Suprapubic skin (tissue), 4 donors: ENCODE measurements at places on chromosomes 1 and 21.

GRCh38 chr1:87200875-87201638 lies 127.6 kb upstream of the LMO4 start:
- H3K4me3 ChIP-seq = no peak overlapping the region
- H3K36me3 ChIP-seq = no peaks in the 10 kb centered on the region
- H3K27me3 ChIP-seq = peaks cover 5% of the 10 kb centered on the region
- no peak overlapping the region for H3K27ac ChIP-seq
- no peaks in the 10 kb centered on the region for H3K4me1 ChIP-seq

DNA sequence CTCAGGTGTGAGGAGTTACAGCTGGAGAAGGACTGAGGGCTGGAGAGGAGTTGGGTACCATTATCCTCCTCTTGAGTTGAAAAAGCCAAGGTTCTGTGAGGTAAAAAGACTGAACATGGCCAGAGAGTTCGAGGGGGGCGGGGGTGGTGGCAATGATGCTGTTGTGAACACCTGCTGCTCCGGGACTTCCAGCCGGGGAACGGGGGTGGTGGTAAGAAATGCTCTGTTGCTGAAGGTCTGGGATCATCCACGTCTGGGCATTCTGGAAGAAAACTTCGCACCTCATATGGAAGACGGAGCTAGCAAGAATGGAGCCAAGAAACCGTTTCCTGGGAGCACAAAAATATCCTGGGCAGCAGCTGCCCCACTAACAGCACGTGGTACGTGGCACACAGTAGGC lies 20.1 kb upstream of the ALPL start:
- H3K27ac ChIP-seq = no peak overlapping the region
- no peak for DNase-seq
- H3K4me3 ChIP-seq = no peak overlapping the region

DNA sequence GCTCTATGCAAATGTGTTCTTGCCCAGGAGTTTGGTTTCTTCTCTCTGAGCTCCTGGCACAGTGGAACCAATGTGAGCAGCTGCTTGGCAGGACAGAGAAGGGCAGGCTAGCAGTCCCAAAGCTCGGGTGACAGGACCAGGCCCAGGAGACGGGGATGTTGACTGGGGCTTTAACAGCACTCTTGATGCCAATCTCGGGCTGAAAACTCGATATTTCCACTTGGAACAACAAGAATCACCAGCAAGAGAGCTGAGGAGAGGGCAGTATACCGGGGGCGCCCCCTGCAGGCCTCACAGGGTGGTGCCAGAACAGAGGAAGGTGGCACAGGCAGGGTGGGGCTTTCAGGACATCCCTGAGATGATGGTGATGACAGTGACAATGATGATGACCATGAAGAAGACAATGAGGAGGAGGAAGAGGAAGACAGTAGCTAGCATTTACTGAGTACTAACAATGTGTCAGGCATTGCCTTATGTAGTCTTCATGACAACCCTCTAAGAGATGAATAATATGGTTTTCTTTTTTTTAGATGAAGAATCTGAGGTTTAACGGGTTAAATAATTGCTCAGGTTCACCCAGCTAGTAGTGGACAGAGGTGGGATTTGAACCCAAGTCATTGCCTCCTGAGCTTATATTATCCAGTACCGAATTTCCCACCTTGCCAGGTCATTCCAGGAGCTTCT lies 2.7 kb upstream of the KCNJ9 start:
- no peak for DNase-seq
- H3K4me1 ChIP-seq = peaks cover 2% of the 10 kb centered on the region
- H3K36me3 ChIP-seq = no peaks in the 10 kb centered on the region
- H3K4me3 ChIP-seq = no peak overlapping the region

GRCh38 chr1:240719953-240720700 lies 108.2 kb upstream of the GREM2 start:
- H3K4me3 ChIP-seq = no peak overlapping the region
- H3K27ac ChIP-seq = peak overlapping the region; percentile 50
- H3K36me3 ChIP-seq = no peaks in the 10 kb centered on the region
- no peaks in the 10 kb centered on the region for H3K4me1 ChIP-seq
- no peak for DNase-seq

GRCh38 chr1:163201906-163202305 lies 810 bp downstream of the RGS5 start:
- H3K4me1 ChIP-seq = no peaks in the 10 kb centered on the region
- no peak overlapping the region for H3K27ac ChIP-seq
- H3K36me3 ChIP-seq = no peaks in the 10 kb centered on the region
- no peak overlapping the region for H3K4me3 ChIP-seq
- DNase-seq = no peak

GRCh38 chr21:17901458-17902079 lies 82.4 kb upstream of the C21orf91 start:
- H3K36me3 ChIP-seq = no peaks in the 10 kb centered on the region
- H3K4me3 ChIP-seq = peak overlapping the region; percentile 7
- no peaks in the 10 kb centered on the region for H3K27me3 ChIP-seq
- H3K27ac ChIP-seq = peak overlapping the region; percentile 84
- peaks cover 26% of the 10 kb centered on the region for H3K4me1 ChIP-seq

- no peak overlapping the region for H3K4me3 ChIP-seq
- H3K27ac ChIP-seq = no peak overlapping the region
- peaks cover 14% of the 10 kb centered on the region for H3K4me1 ChIP-seq
- H3K36me3 ChIP-seq = no peaks in the 10 kb centered on the region
- no peaks in the 10 kb centered on the region for H3K27me3 ChIP-seq
Observed at GRCh38 chr1:177912991-177913390, 56.9 kb downstream of the SEC16B start.

DNA sequence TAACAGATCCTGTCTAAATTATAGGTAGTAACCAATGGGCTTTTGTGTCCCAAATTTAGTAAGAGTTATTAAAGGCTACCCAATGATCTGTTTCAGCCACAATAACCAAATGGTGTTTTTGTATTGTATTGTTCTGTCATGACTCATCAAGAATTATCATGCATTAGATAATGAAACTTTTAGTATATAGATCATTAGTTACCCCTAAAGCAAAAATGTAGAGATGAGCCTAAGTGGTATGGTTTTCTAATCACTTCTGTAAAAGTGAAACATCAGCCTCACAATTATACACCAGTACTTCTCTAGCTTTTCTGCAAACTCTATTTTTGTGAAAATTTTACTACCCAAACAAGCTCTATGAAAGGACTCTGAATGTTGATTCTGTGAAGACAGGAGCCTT lies 71.4 kb downstream of the LRRC7 start:
- no peak overlapping the region for H3K27ac ChIP-seq
- no peaks in the 10 kb centered on the region for H3K36me3 ChIP-seq
- H3K27me3 ChIP-seq = no peaks in the 10 kb centered on the region
- H3K4me1 ChIP-seq = no peaks in the 10 kb centered on the region
- no peak overlapping the region for H3K4me3 ChIP-seq

DNA sequence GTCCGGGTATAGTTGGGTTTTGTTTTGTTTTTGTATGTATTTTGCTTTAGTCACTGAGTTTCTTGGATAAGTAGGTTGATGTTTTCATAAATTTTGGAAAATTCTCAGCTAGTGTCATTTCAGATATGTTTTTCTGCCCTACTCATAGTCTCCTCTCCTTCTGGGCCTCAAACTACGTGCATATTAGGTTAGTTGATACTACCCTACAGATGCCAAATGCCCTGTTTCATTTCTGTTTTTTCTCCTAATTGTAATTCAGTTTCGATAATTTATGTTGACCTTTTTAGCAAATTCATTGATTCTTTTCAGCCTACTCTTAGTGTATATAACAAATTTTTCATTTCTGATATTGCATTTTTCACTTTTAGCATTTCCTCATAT lies 268.6 kb upstream of the RGS18 start:
- H3K4me1 ChIP-seq = no peaks in the 10 kb centered on the region
- no peak overlapping the region for H3K27ac ChIP-seq
- no peaks in the 10 kb centered on the region for H3K27me3 ChIP-seq
- H3K4me3 ChIP-seq = no peak overlapping the region
- H3K36me3 ChIP-seq = no peaks in the 10 kb centered on the region

DNA sequence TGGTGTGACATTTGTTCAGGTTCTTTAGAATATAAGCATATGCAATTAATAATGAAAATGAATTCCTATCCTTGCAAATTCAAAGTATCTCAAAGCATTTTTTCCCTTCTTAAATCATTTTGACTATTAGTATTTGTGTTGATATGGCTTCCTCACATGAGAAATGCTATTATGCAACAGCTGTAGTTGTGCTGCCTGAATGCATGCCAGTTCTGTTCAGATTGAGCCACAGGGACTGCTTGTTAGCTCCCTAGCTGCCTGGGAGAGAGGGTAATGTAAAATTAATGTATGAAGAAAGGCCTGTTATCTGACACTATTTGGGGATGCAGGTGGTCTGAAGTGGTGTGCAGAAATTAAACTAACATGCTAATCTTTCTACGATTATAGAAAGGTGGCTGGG lies 45.5 kb downstream of the CACHD1 start:
- H3K27me3 ChIP-seq = no peaks in the 10 kb centered on the region
- no peaks in the 10 kb centered on the region for H3K36me3 ChIP-seq
- H3K27ac ChIP-seq = no peak overlapping the region
- DNase-seq = no peak
- no peak overlapping the region for H3K4me3 ChIP-seq

DNA sequence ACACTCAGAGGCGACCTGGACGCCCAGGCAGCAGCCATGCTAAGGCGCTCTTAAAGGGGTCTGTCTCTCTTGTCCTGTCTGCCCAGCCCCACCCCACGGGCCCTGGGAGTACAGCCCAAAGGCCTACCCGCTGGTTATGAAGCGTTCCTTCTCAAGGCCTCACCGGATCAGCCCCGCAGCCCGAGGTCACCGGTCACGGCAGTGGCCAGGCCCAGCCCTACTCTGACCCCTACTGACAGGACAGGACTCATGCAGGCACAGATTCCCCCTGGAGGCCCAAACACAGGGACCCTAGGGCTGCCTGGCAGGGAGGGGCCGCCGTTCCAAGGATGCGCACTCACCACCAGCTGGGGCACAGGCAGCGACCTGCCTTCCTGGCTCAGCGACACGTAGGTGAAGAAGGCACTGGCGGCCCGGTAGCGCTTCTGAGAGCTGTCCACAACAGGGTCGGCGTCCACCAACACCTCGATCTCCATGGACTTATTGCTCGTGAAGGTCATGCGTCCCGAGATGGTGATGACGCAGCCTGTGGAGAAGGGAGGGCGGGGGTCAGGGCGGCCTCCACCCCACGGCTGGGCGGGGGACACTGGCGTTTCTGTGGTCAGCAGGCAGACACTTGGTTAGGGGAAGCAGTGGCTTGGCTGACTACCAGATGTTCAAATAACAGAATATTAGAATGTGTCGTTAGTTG lies 20.0 kb upstream of the GPR153 start:
- no peaks in the 10 kb centered on the region for H3K27me3 ChIP-seq
- no peak overlapping the region for H3K4me3 ChIP-seq
- no peaks in the 10 kb centered on the region for H3K36me3 ChIP-seq

- no peaks in the 10 kb centered on the region for H3K4me1 ChIP-seq
- H3K27me3 ChIP-seq = no peaks in the 10 kb centered on the region
- H3K4me3 ChIP-seq = no peak overlapping the region
- DNase-seq = no peak
- H3K36me3 ChIP-seq = no peaks in the 10 kb centered on the region
Observed at GRCh38 chr1:52880206-52880605, 37.6 kb downstream of the ZYG11A start.

- H3K27me3 ChIP-seq = peaks cover 22% of the 10 kb centered on the region
- H3K4me3 ChIP-seq = no peak overlapping the region
Observed at GRCh38 chr1:5574641-5575040, 417.6 kb downstream of the NPHP4 start.

GRCh38 chr1:31592132-31592531 lies 15.8 kb downstream of the TINAGL1 start:
- DNase-seq = no peak
- H3K27ac ChIP-seq = no peak overlapping the region
- no peak overlapping the region for H3K4me3 ChIP-seq
- no peaks in the 10 kb centered on the region for H3K36me3 ChIP-seq

DNA sequence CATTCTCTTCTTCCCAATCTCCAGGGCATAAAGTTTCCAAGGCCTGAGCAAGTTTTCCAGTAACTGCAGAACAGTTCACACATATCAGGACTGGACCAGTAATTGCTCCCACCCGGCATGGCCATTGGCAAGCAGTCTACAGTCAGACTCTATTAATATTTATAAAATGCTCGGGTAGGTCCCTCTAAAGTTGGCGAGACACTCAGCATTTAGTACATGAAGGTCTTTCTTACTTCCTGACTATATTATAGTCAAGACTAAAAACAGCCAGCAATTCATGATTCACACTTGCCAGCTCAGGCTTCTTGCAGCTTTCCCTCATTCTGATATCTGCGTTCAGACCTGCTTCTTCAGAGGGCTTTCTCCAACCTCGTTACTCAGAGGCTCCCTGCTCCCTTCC lies 25.4 kb downstream of the GADD45A start:
- no peak for DNase-seq
- peaks cover 10% of the 10 kb centered on the region for H3K36me3 ChIP-seq
- peak overlapping the region; percentile 10 for H3K27ac ChIP-seq
- H3K27me3 ChIP-seq = no peaks in the 10 kb centered on the region

GRCh38 chr21:46194374-46195334 lies 10.4 kb upstream of the SPATC1L start:
- H3K27ac ChIP-seq = no peak overlapping the region
- peaks cover 83% of the 10 kb centered on the region for H3K36me3 ChIP-seq
- no peaks in the 10 kb centered on the region for H3K27me3 ChIP-seq
- H3K4me1 ChIP-seq = peaks cover 19% of the 10 kb centered on the region

- H3K4me3 ChIP-seq = peak overlapping the region; percentile 98
- peak overlapping the region; percentile 100 for H3K27ac ChIP-seq
- peaks cover 85% of the 10 kb centered on the region for H3K4me1 ChIP-seq
- no peaks in the 10 kb centered on the region for H3K27me3 ChIP-seq
Observed at GRCh38 chr1:156498432-156499193, 2.0 kb downstream of the MEF2D start.

GRCh38 chr1:116273042-116273783 lies 99.8 kb upstream of the ATP1A1 start:
- H3K36me3 ChIP-seq = no peaks in the 10 kb centered on the region
- no peak for DNase-seq
- H3K4me1 ChIP-seq = peaks cover 3% of the 10 kb centered on the region
- no peaks in the 10 kb centered on the region for H3K27me3 ChIP-seq
- no peak overlapping the region for H3K27ac ChIP-seq
- no peak overlapping the region for H3K4me3 ChIP-seq

DNA sequence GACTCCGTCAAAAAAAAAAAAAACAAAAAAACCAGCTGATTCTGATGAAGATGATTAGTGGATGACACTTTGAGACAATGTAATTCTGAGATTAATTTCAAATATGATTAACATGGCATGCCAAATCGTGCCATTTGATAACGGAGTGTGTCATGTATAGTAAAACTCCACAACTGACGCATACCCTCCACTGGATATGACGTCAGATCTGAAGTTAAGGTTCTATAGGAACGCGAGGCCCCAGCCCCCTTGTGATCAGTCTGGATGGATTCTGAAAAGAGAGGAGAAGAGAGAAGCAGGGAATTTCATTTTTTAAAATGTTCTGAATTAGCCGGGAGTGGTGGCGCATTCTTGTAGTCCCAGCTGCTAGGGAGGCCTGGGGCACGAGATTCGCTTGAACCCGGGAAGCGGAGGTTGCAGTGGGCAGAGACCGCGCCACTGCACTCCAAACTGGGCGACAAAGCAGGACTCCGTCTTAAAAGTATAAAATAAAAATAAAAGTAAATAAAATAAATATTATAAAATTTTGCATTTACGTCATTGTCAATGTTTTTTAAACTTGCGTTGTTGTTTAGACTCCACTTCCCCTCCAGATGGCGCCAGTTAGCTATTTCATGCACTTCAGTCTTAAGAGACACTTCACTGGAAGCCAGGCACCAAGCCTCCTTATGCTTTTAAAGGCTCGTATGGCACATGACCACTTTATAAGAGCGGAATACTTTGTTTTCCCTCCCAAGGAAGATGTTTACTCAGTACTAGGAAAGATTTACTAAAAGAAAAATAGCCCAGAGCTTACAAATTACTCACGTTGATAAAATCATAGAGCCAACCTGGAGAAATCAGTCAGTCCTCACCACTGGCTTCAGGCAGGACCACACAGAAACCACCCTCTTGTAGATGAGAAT lies 65.5 kb downstream of the UBE2U start:
- no peak overlapping the region for H3K27ac ChIP-seq
- peak overlapping the region; percentile 20 for H3K4me3 ChIP-seq
- DNase-seq = peak; percentile 68
- peaks cover 14% of the 10 kb centered on the region for H3K4me1 ChIP-seq
- no peaks in the 10 kb centered on the region for H3K36me3 ChIP-seq
